Activated CD4-positive, alpha-beta memory T cell treated with anti-CD3 and anti-CD28 coated beads for 36 hours (primary cell): ENCODE measurements at places on chromosomes 3 and 15. TPM values are rescaled to one million over a fixed set of nuclear protein-coding genes. Genes with fewer than 3 reads are reported as not detected.

The CPLX3 gene
- total RNA-seq: not detected

The ROBO2 gene
- total RNA-seq: not detected

The TRH gene
- not detected for total RNA-seq

The MASP1 gene
- not detected for total RNA-seq

The GOLGA8J gene
- not detected for total RNA-seq

The IL20RB gene
- total RNA-seq: 0.80 TPM

The CDCP1 gene
- total RNA-seq: 0.53 TPM

The GPR27 gene
- total RNA-seq: 1.2 TPM

The TAGLN3 gene
- 0.85 TPM for total RNA-seq

The XCR1 gene
- not detected for total RNA-seq

The NDUFAF3 gene
- 101 TPM for total RNA-seq
